ENCODE measurements at places on chromosomes 5 and 9.

DNA sequence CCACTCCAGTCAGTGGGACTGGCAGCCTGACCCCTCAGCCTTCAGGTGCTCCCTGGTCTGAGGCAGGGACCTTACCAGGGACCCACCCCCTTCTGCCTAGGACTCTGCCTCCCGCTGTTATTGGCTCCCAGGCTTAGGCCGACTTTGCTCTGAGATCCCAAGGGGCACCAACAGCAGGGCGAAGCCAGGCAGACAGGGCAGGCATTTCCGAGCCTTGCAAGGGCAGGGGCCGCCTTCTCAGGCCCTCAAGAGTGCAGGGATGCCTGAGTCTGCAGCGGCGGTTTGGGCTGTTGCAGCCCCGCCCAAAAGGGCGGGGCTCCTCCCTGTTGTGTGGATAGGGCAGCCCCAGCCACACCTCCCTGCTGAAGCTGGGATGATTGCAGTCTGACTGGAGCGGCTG, 644.6 kb downstream of the PRR16 start:
- no peak for DNase-seq

DNA sequence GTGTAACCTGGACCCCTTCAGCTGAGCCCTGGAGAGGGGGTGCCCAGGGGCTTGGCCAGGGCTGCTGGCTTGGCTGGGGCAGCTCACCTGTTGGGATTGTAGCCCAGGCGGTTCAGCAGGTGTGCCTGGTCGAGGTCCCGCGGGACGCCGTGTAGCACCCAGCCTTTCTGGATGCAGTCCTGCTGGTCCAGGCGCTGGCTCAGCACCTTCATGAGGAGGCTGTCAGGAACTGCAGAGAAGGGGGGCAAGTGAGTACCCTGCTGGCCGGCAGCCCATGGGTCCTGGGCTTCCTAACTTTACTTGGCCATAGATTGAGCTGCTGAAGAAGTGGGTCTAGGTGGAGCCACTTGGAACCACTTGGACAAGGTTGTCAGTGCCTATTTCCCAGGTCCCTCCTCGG, 85.5 kb downstream of the AK8 start:
- no peak for DNase-seq

DNA sequence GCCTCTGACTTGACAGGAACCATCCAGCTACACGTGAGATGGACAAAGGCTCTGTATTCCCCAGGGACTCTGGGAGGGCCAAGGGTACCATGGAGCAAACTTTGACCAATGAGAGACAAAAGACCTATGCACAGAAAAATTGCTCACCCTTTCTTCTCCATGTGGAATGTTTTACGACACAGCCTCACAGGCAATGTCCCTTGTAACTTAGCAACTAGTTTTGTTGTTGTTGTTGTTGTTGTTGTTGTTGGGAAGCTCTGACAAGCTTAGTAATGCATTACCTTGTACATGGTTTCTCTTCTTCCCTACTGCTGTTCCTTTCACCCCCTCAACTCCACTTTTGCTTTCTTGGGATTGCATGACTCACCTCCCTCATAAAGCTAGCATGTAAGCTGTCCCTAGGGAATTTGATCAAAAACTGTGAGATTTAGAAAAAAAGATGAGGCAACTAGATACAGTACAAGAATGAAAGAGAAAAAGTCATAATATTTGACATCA, 550.9 kb downstream of the RAB3C start:
- no peak for DNase-seq

- DNase-seq, result no peak
These were observed 51.9 kb upstream of the TCERG1 start for GRCh38 chr5:146395193-146395592.

DNA sequence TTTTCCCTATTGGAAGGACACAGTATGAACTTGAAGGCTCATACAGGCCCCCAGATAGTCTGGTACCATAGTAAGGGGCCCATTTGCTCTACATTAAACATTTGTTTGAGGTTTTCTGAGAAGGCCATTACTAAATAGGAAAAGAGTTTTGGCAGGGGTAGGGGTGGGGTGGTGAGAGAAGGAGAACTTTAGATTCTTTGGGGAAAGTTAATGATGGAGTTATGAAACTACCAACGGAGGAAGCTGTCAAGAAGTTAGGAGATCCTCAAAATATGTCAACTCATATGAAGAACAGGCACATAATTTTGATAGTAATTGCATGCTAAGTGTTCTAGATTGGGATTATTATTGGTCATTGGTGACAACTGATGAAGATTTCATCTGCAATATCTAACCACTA, 114.7 kb downstream of the TAF11L14 start:
- DNase-seq, result no peak

GRCh38 chr9:71754151-71754550, 14.2 kb downstream of the CEMIP2 start:
- DNase-seq, result no peak

DNA sequence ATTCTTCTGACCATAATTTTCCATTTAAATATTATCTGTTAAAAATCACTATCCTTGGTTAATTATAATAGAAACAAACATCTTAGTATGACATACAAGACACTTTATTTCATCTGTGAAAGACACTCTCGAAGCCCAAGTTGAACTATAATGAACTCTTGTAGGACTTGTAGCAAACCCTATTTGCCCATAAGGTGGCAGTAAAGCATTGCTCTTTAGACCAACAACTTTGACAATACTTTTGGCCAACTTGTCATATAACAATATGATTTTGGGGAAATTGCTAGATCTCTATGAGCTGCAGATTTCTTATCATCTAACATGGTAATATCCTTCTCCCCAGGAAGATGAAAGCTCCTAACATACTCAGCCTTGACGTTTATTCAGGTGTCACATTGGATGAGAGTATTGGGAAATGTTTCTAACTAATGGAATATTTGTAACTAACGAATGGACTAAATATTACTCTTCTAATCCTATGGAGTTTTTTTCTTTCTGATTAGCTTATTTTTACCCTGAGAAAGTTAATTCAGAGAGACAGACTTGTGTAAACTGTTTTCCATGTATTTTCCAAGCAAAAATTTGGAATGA, 11.0 kb downstream of the SPINK14 start:
- DNase-seq, result no peak

DNA sequence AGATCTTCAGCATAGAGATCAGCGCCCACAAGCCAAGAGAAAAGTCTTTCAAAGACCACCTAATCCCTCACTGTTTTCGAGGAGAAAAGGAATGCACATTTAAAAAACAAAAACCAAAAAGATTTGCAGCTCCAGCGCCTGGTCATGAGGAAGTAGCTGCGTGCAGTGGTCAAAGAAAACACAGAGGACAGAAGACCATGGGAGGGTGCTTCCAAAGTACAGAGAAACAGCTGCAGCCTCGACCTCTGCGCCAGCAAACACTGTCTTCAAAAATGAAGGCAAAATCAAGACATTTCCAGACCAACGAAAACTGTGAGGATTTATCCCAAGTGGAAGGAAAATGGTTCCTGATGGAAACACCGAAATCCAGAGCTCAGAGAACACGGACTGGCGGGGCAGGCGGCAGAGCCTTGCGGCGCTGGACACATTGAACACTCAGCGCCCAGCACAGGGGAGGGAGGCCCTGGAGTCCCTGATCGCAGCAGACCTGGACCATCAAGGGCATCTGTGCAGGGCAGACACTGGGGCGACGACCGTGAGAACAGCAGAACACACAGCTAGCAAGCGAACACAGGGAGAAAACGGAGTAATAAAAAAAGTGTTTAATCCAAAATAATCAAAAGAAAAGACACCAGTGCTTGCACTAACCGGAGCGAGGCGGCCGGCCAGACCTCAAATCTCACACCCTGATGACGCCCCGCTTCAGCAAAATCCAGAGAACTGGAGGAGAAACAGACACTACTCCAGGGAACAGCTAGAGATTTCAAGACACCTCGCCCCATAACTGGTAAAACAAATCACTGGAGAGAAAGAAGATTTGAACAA, 12.6 kb upstream of the SLC12A7 start:
- no peak for DNase-seq

DNA sequence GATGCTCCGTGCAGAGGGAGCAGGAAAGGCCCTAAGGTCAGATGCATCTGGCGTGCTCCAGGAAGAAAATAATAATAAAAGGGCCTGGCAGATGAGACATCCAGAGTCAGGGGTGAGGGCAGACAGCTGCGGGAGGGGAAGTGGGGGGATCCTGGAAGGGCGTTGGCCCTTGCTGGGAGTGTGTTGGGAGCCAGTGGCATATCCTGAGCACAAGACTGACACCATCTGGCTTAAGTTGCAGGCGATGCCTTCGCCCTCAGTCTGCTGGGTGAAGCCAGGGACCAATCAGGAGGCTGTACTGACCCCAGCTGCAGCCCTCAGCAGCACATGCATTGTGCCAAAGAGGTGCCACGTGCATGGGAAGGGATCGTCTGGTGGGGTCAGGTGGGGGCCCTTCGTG, 3.8 kb downstream of the OR2V2 start:
- DNase-seq, result no peak

- no peak for DNase-seq
These were observed 117.8 kb upstream of the CACNA1B start for GRCh38 chr9:137759649-137760321.

DNA sequence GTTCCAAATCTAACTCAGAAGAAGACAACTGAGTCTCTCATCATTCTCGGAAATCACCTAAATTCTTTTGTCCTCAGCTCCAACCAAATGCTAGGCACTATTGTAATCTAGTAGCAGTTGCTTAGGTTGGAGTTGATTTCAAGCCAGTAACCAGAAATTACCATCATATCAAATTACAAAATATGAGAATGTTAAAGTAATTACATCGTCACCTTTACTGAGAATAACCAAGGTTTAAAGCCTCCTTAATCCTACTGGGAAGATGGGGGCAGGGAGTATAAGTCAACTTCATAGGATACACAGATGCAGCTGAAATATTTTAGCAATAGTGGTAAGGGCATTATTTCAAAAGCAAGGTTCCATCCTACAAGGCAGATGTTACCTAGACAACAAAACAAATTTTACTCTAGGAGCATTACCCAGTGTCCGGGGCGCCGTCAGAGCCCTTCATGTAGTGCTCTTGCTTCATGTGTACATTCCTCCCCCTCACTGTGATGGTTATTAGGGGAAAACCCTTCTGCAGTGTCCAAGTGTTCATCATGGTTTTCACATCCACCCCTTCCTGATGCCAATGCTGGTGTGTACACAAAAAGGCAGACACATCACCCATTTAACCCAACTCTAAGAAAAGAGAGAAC, 19.5 kb downstream of the ERAP1 start:
- no peak for DNase-seq

DNA sequence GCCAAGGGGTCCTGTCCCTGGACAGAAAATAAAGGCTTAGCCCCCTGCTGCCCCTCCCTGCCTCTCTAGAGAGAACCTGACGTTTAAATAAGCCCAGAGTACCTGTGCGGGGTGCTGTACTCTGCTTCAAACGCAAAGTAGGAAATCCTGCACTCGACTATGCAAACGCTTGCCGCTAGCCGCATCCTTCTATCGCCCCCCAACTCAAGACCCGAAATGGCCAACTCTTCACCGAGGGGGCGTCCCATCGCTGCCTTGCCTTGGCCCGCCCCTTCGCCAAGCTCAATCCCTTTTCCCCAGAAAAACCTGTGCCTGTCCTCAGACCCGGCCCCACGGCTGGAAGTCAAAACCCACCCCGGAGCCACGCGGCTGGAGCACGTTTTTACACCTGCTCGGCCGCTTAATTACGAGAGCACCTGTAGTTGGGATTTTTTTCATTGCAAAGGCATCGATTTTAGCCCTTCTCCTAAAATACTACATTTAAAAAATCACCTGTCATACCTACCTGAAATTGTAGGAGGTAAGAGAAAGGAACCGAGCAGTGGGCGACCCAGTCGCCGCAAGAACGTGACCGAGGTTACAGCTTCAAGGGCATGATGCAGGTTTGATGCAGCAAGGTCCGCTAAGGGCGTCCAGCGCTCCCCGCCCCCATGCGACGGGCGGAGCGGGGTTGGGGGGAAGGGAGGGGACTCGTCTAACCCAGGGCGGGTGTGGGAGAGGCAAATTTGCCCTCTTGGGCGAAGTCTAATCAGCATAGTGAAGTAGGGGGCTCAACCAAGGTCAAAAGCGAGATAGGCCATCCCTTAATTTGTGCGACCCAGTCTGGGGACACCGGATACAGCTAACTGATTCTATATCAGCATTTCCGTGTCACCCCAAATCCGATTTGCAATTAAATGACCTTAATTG, 3.5 kb downstream of the ELAVL2 start:
- no peak for DNase-seq

- no peak for DNase-seq
These were observed 175.1 kb downstream of the SNX18 start for GRCh38 chr5:54692631-54693030.

GRCh38 chr5:73351593-73351992, 97.0 kb downstream of the FOXD1 start:
- DNase-seq, result no peak

- no peak for DNase-seq
These were observed 13.3 kb upstream of the GNG10 start for GRCh38 chr9:111648066-111648465.

DNA sequence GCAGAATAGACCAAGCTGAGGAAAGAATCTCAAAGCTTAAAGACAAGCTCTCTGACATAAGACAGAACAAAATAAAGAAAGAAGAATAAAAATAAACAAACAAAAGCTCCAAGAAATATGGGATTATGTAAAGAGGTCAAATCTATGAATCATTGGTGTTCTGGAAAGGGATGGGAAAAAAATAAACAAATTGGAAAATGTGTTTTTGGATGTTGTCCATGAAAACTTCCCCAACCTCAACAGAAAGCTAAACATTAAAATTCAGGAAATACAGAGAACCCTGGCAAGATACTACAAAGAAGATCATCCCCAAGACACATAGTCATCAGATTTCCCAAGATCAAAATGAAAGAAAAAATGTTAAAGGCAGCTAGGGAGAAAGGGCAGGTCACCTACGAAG, 662.0 kb upstream of the CDH18 start:
- no peak for DNase-seq

- no peak for DNase-seq
These were observed 120.0 kb downstream of the HMHB1 start for GRCh38 chr5:143931986-143932385.

- no peak for DNase-seq
These were observed 3.1 kb upstream of the FCHSD1 start for GRCh38 chr5:141654298-141654697.

DNA sequence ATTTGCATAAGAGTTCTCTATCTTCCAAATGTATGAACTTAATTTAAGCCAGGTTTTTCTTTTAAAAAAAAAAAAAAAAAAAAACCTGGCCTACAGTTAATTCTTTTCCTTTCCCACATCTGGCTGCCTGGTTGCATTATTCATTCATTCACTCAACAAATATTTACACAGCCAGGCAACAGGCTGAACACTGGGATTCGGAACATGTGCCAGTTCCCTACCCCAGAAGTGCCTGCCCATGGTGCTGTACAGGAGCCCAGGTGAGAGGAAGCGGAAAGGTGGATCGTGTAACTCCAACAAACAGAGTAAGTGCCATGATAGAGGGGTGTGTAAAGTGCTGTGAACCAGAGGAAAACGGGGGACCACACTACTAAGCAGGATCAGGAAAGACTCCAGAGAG, 93.6 kb downstream of the CDK5RAP2 start:
- DNase-seq, result no peak

DNA sequence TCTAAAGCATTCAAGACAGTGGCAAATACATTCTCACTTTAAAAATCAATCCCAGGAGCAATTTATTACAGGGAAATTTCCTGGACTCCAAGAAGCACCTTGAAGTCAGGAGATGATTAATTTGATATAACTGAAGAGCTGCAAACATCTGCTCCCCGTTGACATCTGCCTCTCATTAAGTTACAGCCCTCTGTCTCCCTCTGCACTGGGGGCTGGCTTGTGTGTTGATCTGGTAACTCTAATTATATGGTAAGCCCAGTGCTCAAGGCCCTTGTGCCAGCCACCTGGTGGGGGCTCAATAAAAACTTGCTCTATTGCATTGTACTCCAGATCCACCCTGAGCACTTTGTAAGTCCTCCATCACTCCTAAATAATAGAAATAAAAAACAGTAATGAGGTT, 131.1 kb upstream of the ZNF462 start:
- no peak for DNase-seq

GRCh38 chr5:1419476-1420210, 25.6 kb downstream of the SLC6A3 start:
- no peak for DNase-seq

Data from stimulated activated CD4-positive, alpha-beta T cell treated with anti-CD3 and anti-CD28 coated beads, Interleukin-4, amount 100 ng/mL, for 48 hours (primary cell).